ENCODE measurements at places on chromosomes 3 and 15.

DNA sequence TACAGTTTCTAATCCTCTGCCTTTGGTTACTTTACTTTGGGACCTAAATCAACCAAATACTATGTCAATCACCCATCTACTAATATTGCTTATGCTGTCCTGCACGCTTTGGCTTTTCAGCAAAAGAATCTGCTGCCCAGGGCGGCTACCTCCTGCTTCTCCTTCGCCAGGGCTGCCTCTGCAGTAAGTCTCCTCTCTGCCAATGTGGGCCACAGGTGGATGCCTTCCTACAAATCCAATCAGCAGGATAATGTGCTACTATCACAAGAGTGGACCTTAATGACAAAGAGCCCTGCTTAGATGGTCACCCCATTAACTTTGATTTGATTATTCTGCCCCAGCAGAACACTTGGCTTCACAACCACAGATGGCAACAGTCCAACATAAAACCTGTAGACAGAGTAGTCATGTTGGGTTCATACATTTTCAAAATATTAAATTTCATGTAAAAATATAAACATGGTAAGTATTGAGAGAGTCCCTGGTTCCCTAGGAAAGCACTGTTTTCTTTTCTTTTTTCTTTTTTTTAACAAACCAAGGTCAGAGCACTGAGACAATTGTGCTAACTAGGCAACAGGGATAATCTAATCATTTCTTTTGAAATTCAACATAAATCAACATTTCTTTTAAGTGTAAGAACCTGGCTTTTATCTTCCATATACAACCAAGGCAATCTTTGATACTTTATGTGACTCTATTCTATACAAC lies 298.3 kb downstream of the ZBTB20 start:
- no peak for DNase-seq

GRCh38 chr15:52362497-52362896 lies 66.9 kb upstream of the MYO5C start:
- DNase-seq = no peak

DNA sequence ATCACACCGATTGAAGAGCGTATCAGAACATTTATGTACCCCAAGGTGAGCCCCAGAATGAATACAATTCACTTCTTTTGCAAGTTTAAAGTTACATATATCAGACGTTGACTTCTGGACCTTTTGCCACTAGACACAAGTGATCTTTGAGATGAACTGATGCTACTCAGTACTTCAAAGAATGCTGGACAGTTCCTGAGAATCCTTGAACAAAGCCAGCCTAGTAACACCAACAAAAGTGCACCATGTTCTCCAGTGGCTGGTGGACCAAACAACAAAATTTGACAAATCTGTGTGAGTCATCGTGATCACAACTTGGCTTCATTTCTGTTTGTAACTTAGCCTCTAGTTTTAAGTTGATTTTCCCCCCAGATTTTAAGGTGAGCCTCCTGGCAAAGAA lies 355.7 kb downstream of the SOX2 start:
- no peak for DNase-seq

GRCh38 chr3:153469162-153469561 lies 307.1 kb downstream of the RAP2B start:
- no peak for DNase-seq

DNA sequence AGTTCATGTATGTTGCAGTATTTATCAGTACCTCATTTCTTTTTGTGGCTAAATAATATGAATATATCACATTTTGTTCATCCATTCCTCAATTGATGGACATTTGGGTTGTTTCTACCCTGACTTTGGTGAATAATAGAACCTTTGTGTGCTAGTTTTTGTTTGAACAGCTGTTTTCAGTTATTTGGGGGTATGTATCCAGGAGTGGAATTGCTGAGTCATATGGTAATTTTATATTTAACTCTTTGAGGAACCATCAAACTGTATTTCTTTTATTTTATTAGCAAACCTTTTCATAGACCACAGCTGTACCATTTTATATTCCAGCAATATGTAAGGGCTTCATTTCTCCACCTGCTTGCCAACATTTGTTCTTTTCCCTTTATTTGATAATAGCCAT lies 38.4 kb upstream of the RBM5 start:
- DNase-seq = peak; percentile 74

- no peak for DNase-seq
Observed at GRCh38 chr15:90174140-90174875, 26.8 kb upstream of the SEMA4B start.

GRCh38 chr3:170976190-170976519 lies 50.4 kb downstream of the SLC2A2 start:
- no peak for DNase-seq

DNA sequence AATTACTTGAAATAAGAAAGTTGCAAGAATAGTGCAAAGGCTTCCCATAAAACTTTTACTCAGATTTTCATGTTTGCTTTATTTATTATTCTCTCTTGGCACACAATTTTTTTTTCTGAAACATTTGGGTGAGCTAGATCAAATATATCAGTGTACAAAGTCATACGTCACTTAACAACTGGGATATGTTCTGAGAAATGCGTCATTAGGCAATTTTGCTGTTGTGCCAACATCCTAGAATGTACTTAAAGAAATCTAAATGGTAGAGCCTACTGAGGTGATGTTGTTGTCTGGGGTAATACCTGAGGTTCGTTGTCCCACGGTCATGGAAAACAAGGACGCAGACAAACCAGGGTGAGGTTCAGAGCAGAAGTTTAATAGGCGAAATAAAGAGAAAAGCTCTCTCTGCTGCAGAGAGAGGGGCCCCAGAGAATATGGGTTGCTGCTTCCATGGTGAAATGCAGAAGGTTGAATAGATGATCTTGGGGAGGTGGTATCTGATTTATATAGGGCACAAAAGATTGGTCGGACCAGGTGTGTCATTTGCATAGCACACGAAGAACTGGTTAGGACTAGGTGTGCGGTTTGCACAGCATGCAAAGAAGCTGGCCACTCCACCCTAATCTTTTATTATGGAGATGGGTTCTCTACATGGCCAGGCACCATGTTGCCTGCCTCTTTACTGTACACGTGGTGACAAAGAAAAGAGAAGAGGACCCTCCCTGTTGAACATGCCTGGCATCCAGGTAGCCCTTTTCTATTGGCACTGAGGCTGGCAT lies 8.8 kb upstream of the GRAMD1C start:
- DNase-seq = no peak

DNA sequence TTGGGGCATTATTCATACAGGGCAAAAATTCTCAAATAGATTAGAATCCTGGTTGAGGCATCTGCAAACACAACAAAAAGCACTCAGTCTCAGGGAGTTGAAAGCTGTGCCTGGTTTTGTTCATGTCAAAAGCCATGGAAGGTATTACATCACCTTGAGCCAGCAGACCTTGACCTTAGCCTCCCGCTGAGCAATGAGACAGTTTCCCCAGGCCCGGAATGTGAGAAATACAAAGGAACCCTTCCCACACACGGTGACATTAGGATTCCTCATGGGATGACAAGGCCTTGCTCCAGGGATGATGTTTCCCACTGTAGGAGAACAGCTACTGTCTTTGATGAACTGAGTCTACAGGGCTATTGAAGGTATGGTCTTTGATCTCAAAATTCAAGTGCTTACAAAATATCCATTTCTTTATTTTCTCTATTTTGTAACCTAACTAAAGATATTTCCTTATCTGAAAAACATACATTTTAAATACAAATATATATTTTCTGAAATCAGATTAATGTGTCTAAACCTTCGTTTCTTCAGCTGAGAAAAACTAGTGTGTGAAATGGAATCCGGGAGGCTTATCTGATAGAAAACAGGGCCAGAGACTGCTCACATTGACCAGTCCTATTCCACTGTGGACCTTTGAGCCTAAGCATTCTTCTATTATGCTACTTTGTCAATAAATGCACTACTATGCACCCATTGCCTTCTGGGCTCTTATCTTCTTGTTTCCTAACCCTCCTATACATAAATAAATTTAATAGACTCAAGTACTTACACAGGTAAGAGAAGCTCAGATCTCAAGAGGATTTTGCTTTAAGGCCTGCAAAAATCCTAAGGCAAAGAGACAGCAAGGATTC lies 298.2 kb downstream of the KBTBD8 start:
- no peak for DNase-seq

GRCh38 chr15:60656481-60656880 lies 177.5 kb upstream of the ICE2 start:
- no peak for DNase-seq

DNA sequence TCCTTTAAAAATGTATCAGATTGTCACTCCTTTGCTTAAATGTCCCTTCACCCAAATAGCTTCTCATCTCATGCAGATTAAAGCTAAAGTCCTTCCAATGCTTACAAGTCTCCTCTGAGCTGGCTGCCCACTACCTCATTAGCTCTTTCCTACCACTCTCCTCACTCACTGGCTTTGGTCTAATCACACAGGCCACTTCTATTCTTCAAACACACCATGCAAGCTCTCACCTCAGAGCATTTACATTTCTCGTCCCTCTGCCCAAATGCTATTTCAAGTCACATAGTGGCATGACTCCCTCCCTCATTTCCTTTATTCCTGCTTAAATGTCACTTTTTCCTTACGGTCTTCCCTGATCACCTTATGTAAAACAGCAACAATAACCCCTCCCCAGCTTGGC lies 110.6 kb upstream of the CMC1 start:
- DNase-seq = no peak
